ENCODE measurements at places on chromosomes 2 and 18. TPM values are rescaled to one million over a fixed set of nuclear protein-coding genes. Genes with fewer than 3 reads are reported as not detected.

GRCh38 chr2:223545830-223546229 is 56.3 kb downstream of the SCG2 start:
- DNase-seq = no peak
- no peak overlapping the region for H3K4me3 ChIP-seq
- H3K4me1 ChIP-seq = no peaks in the 10 kb centered on the region

POTEC gene
- not detected for total RNA-seq

DNA sequence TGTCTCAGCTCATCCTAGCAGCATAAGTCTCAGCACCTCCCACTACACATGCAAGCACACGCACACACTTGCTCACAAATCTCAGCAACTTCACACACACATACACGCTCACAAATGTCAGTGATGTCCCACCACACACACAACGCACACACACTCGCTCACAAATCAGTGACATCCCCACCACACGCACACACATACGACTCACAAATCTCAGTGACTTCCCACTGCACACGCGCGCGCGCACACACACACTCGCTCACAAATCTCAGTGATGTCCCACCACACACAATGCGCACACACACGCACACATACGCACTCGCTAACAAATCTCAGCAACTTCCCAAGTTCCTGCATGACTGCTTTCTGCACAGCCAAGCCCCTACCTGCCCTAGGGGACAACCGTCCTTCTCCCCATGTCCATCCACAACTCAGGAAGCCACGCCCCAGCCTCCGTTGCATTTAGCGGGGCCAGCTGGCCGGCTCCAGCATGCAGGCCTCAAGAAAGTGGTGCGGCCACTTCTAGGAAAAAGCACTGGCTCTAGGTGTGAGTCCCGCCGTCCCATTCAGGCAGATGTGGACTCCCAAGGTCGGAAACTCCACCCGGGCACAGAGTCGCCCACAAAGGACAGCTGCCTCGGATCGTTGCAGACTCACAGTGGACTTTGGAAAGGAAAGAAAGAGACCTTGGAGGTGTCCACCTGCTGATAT is 180.1 kb upstream of the SALL3 start:
- H3K27me3 ChIP-seq = no peaks in the 10 kb centered on the region
- no peak overlapping the region for H3K4me3 ChIP-seq
- DNase-seq = no peak
- H3K27ac ChIP-seq = no peak overlapping the region
- H3K4me1 ChIP-seq = no peaks in the 10 kb centered on the region

- H3K36me3 ChIP-seq = no peaks in the 10 kb centered on the region
- H3K4me1 ChIP-seq = peaks cover 2% of the 10 kb centered on the region
- H3K4me3 ChIP-seq = no peak overlapping the region
- DNase-seq = no peak
- no peak overlapping the region for H3K27ac ChIP-seq
These were observed 162.3 kb downstream of the MREG start for GRCh38 chr2:215851082-215851481.

NEB gene
- total RNA-seq = 0.48 TPM

DNA sequence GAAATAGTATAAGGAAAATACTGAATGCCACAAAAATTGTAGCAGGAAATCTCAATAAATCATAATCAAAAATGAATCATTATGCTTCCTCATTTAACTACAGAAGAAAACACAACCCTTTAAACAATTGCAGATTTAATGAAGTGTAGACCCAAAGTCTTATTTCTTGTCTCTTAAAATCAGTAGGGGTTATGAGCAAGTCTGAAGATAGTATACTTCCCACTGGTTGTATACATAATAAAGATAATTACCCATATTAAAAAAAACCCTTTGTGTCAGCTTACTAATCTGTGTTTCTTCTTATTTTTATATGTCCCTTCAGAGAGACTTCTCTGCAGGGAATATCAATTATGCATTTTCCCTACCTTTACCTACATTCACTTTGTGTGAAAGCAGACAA is 504.7 kb downstream of the ERBB4 start:
- DNase-seq = no peak
- H3K4me3 ChIP-seq = no peak overlapping the region
- no peaks in the 10 kb centered on the region for H3K27me3 ChIP-seq

- H3K27me3 ChIP-seq = no peaks in the 10 kb centered on the region
- H3K36me3 ChIP-seq = no peaks in the 10 kb centered on the region
- no peaks in the 10 kb centered on the region for H3K4me1 ChIP-seq
- H3K27ac ChIP-seq = no peak overlapping the region
These were observed 143.0 kb downstream of the ARL6IP6 start for GRCh38 chr2:152861349-152861942.

GRCh38 chr2:65175894-65176530 is 46.1 kb upstream of the RAB1A start:
- H3K27me3 ChIP-seq = no peaks in the 10 kb centered on the region
- DNase-seq = no peak
- no peaks in the 10 kb centered on the region for H3K36me3 ChIP-seq
- no peak overlapping the region for H3K4me3 ChIP-seq
- H3K4me1 ChIP-seq = no peaks in the 10 kb centered on the region

- no peaks in the 10 kb centered on the region for H3K4me1 ChIP-seq
- H3K36me3 ChIP-seq = no peaks in the 10 kb centered on the region
- no peak overlapping the region for H3K4me3 ChIP-seq
- no peaks in the 10 kb centered on the region for H3K27me3 ChIP-seq
These were observed 39.1 kb upstream of the MC4R start for GRCh38 chr18:60411715-60412114.

- H3K27me3 ChIP-seq = no peaks in the 10 kb centered on the region
- no peak overlapping the region for H3K27ac ChIP-seq
- DNase-seq = no peak
These were observed 414.8 kb downstream of the HRH4 start for GRCh38 chr18:24875286-24875685.

DNA sequence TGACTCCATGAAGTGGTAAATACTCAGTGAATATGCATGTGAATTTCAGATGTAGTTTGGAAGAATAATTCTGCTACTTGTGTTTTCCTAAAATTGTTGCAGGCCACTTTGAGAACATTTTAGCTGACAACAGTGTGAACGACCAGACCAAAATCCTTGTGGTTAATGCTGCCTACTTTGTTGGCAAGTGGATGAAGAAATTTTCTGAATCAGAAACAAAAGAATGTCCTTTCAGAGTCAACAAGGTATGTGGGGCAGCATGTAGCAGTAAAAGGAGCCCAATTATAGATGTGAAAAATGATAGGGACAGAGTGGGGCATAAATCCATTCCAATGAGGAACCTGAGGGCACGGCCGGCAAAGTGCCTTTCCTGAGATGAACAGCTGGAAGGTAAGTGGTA is 16.1 kb downstream of the SERPINB5 start:
- no peak for DNase-seq
- no peak overlapping the region for H3K4me3 ChIP-seq
- no peaks in the 10 kb centered on the region for H3K36me3 ChIP-seq
- H3K4me1 ChIP-seq = peaks cover 2% of the 10 kb centered on the region
- H3K27ac ChIP-seq = no peak overlapping the region

GRCh38 chr18:61882296-61883004 is 10.4 kb downstream of the RNF152 start:
- no peak overlapping the region for H3K27ac ChIP-seq
- DNase-seq = no peak
- H3K4me3 ChIP-seq = no peak overlapping the region
- H3K36me3 ChIP-seq = no peaks in the 10 kb centered on the region
- no peaks in the 10 kb centered on the region for H3K27me3 ChIP-seq
- no peaks in the 10 kb centered on the region for H3K4me1 ChIP-seq

DNA sequence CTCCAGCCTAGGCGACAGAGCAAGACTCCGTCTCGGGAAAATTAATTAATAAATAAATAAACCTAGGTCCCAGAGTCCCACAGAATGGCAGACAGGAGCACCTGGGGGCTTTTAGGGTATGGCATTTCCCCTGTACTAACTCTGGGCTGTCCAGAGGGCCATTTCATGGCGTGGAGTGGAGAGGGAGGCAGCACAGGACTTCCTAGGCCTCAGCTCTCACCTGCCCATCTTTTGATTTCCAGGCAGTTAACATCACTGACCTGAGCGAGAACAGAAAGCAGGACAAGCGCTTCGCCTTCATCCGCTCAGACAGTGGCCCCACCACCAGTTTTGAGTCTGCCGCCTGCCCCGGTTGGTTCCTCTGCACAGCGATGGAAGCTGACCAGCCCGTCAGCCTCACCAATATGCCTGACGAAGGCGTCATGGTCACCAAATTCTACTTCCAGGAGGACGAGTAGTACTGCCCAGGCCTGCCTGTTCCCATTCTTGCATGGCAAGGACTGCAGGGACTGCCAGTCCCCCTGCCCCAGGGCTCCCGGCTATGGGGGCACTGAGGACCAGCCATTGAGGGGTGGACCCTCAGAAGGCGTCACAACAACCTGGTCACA is 5.1 kb downstream of the IL1RN start:
- no peak overlapping the region for H3K27ac ChIP-seq
- no peaks in the 10 kb centered on the region for H3K4me1 ChIP-seq
- no peaks in the 10 kb centered on the region for H3K36me3 ChIP-seq
- no peaks in the 10 kb centered on the region for H3K27me3 ChIP-seq

DNA sequence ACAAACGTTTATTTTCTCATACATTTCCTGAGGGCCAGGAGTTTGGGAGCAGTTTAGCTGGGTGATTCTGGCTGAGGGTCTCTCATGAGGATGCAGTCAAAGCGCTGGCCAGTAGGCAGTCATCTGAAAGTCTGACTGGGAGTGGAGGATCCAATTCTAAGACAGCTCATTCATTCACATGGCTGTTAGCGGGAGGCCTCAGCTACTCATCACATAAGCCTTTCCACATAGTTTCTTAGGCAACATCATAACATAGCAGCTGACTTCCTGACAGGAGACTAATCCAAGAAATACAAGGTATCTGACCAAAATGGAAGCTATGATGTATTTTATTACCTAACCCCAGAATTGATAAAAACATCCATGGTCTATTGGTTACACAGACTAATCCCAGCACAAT is 2.9 kb upstream of the MRPL44 start:
- no peak overlapping the region for H3K4me3 ChIP-seq
- H3K36me3 ChIP-seq = no peaks in the 10 kb centered on the region
- peaks cover 2% of the 10 kb centered on the region for H3K4me1 ChIP-seq
- no peaks in the 10 kb centered on the region for H3K27me3 ChIP-seq
- no peak for DNase-seq

DNA sequence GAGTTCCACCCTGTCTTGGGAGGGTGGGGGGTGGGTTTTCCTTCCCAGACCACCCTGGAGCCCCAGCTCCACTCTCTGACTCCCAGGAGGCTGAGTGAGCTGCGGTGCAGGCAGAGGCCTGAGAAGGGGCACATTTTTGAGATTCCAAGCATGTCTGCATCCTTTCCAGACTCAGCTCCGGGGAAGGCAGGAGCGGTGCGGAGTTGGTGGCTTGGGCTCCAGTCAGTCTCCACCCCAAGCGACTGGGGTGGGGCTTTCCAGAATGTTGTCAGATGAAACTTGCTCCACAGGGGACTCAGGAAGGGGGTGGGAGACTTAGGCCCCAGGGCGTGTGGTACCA is 44.2 kb upstream of the HS6ST1 start:
- H3K4me3 ChIP-seq = no peak overlapping the region
- peaks cover 3% of the 10 kb centered on the region for H3K4me1 ChIP-seq
- H3K27me3 ChIP-seq = no peaks in the 10 kb centered on the region
- no peak for DNase-seq
- H3K27ac ChIP-seq = no peak overlapping the region

DNA sequence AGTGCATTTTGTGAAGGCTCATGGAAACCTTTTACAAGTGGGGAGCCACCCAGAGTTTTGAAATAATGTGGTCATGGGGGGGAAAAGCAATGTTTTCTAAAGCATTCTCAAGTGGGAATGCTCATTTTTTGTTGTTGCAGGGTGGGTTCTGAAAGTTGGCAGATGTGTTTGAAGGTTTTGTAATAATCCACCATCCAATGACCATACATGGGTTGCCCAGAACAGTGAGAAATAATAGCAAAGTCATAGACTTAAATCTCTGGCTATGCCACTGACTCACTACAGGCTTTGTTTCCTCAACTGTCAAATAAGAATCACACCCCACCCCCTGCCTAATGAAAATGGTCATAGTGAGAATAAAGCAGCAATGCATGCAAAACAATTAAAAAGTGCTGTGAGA is 2.9 kb downstream of the DSG3 start:
- H3K36me3 ChIP-seq = no peaks in the 10 kb centered on the region
- H3K27ac ChIP-seq = no peak overlapping the region
- H3K4me3 ChIP-seq = no peak overlapping the region
- H3K27me3 ChIP-seq = no peaks in the 10 kb centered on the region
- no peak for DNase-seq

CD28 gene
- total RNA-seq = 1.2 TPM

GRCh38 chr2:238994876-238995275 is 147.0 kb downstream of the TWIST2 start:
- no peaks in the 10 kb centered on the region for H3K36me3 ChIP-seq
- no peaks in the 10 kb centered on the region for H3K27me3 ChIP-seq
- no peak overlapping the region for H3K4me3 ChIP-seq
- H3K4me1 ChIP-seq = peaks cover 12% of the 10 kb centered on the region

NT5C1B gene
- not detected for total RNA-seq

GRCh38 chr2:160379399-160379798 is 114.2 kb downstream of the RBMS1 start:
- no peak overlapping the region for H3K4me3 ChIP-seq
- no peak overlapping the region for H3K27ac ChIP-seq
- DNase-seq = no peak
- H3K4me1 ChIP-seq = peaks cover 33% of the 10 kb centered on the region
- no peaks in the 10 kb centered on the region for H3K27me3 ChIP-seq
- no peaks in the 10 kb centered on the region for H3K36me3 ChIP-seq

DNA sequence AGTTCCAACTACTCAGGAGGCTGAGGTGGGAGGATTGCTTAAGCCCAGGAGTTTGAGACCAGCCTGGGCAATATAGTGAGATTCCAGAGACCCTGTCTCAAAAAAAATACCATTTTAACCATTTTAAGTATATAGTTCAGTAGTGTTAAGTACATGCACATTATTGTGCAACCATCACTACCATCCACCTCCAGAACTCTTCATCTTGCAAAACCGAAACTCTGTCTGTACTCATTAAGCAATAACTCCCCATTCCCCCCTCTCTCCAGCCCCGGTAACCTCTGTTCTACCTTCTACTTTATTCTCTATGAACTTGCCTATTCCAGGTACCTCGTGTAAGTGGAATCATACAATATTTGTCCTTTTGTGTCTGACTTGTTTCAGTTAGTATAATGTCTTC is 86.4 kb downstream of the GFPT1 start:
- no peak overlapping the region for H3K4me3 ChIP-seq
- H3K36me3 ChIP-seq = no peaks in the 10 kb centered on the region
- no peak overlapping the region for H3K27ac ChIP-seq
- no peak for DNase-seq

GRCh38 chr2:8756230-8756629 is 74.4 kb downstream of the ID2 start:
- no peak for DNase-seq
- H3K36me3 ChIP-seq = no peaks in the 10 kb centered on the region
- H3K4me1 ChIP-seq = peaks cover 2% of the 10 kb centered on the region

- H3K4me3 ChIP-seq = no peak overlapping the region
- H3K27ac ChIP-seq = no peak overlapping the region
- no peaks in the 10 kb centered on the region for H3K36me3 ChIP-seq
- H3K27me3 ChIP-seq = no peaks in the 10 kb centered on the region
These were observed 286.5 kb downstream of the ICOS start for GRCh38 chr2:204223046-204223445.

MEP1B gene
- total RNA-seq = not detected
